ENCODE measurements at places on chromosomes 2 and 18.

- no peak for DNase-seq
These were observed 67.9 kb downstream of the LRRFIP1 start for GRCh38 chr2:237695201-237695780.

- DNase-seq: no peak
These were observed 70.9 kb downstream of the ZEB2 start for GRCh38 chr2:144449028-144449406.

DNA sequence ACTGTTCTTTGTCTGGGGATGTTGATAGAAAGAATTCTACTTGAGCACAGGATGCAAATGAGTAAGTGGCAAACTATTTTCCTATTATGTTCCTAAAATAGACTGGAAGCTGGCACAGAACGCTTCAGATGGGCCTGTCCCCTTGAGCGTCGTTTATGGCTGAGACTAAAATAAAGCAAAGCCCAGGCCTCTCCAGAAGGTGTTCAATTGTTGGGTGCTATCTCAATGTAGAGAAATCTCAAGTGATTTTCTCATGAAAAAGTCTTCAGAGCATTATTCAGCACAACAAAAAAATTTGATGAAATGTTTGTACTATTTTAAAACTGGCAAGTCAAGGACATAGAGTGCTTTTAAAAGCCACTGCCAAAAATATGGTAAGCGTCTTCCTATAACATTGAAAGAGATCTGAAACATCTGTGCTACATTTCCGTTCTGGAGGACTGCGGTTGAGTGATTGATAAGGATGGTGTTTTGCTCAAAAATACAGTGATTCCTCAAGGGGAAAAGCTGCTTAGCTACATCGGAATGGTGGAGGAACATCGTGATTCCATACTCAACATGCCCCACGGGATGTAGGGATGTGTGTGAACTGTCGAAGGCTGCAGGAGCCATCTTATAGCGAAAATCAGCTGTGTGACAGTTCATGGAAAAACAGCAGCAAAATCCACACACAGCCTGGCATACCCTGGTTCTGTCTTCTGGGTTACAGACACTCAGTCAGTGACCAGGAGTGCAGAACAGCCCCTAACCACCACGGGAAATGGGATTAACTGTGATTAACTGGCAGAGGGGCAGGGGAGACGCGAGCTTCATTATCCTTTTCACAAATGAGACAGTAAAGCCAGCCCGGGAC, 10.4 kb upstream of the LRRFIP1 start:
- DNase-seq: no peak

GRCh38 chr2:46803547-46803878, 112.1 kb downstream of the MCFD2 start:
- DNase-seq: no peak

GRCh38 chr2:128169497-128169896, 78.5 kb downstream of the UGGT1 start:
- DNase-seq: no peak

DNA sequence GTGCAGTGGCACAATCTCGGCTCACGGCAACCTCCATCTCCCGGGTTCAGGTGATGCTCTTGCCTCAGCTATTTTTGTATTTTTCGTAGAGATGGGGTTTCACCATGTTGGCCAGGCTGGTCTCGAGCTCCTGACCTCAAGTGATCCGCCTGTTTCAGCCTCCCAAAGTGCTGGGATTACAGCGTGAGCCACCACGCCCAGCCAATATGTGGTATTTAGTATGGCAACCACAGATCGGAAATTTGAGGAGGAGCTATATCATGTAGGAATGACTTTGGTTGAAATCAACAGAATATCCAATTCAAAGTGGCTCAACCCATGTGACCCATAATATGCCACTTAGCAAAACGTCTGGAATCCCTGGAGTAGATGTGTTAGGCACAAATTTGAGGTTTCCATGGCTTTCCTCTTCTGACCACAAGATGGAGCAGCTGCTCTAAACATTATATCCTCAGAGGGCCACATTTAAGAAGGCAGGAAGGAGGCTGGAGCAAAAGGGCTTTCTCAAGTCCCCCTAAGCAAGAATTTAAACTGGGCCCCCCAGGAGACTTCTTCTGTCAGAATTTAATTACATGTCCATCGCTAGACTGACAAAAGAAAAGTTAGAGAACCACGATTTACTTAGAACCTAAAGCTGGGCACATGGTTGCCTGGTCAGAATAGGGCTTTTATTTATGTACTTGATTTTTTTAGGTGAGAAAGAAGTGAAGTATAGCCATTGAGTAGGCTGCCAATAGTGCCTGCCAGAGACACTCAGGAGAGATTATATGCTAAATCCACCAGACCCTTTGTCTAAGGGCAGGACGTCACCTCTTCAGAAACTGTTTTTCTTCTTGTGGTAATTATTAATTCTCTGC, 49.6 kb upstream of the ITSN2 start:
- DNase-seq: peak; percentile 6

GRCh38 chr2:59691518-59692190, 861.8 kb downstream of the BCL11A start:
- DNase-seq: no peak

DNA sequence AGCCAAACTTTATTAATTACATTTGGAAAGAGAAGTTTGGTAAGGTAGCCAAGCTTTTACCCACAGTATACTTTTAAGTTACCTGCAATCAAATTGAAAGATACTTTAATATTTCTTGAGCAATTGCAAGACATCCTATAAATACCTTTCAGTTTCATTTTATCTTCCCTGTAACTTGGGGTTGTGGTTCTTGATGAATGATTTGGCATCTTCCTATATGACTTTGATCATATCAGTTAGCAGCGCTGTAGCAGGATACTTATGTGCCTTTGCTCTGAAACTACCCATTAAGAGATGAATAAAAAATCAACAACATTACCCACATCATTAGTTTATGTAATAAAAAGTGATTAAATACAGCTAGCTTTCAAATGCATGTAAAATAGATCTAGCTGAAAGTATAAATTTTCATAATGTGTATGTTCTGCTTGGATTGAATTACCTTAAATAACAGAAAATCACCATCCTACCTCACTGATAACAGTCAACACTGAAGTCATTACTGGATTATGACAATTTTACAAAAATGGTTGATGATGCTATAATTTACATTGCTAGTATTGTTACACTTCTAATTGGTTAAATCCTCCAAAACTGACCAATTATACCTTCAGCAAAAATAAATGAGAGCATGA, 50.4 kb downstream of the MMADHC start:
- DNase-seq: no peak

GRCh38 chr2:106138543-106139237, 55.4 kb downstream of the UXS1 start:
- no peak for DNase-seq

Measured in activated CD4-positive, CD25-positive, alpha-beta regulatory T cell treated with anti-CD3 and anti-CD28 coated beads, Interleukin-2, amount 50 U/mL, for 16 hours (primary cell).